ENCODE measurements at places on chromosomes 6 and 20.

DNA sequence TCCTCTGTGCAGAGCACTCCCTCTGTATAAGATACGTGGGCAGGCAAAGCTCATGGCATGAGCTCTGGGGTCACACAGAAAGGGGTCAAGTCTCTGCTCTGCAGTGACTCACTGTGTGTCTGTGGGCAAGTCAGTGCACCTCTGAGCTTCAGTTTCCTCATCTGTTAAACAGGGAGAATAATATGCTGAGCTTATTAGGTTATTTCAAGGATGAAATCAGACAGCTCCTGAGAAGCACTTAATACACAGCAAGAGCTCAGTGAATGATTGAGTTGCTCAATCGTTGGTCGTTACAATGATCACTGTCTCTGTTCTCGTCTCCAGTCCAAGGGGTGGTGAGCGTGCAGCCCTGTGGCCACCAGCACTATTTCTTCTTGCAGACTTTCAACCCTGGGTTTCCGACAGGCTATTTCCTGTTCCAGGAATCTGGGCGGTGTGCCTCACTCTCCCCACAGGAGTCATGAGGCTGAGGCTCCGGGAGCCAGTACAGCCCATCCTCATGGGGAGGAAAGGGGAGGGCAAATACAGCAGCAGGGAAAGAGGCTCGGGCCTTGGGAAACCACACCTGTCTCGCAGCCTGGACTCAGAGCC lies 28.9 kb downstream of the KIAA1755 start:
- DNase-seq: no peak

DNA sequence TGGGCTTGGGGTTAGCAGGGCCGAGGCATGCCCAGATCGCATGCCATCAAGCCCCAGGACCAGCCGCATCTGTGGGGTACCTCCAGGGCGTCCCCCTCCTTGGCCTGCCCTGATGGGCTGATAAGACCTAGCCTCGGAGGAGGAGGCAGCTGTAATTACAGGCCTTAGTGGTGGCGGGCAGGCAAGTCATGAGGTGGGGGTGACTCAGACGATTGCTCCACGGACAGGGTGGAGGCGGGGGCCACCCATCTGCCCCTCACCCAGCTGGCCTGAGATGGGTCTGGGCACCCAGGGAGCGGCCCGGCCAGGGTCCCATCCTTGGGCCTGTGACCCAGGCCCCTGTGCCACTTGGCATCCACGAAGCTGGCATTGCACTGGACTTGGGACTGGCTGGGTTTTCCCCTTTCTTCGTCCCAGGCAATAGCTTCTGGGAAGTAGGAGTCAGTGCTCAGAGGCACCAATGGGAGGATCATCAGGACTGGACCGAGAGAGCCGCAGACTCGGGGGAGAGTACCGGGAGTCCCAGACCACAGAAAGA lies 57.5 kb downstream of the CEBPB start:
- DNase-seq: no peak

DNA sequence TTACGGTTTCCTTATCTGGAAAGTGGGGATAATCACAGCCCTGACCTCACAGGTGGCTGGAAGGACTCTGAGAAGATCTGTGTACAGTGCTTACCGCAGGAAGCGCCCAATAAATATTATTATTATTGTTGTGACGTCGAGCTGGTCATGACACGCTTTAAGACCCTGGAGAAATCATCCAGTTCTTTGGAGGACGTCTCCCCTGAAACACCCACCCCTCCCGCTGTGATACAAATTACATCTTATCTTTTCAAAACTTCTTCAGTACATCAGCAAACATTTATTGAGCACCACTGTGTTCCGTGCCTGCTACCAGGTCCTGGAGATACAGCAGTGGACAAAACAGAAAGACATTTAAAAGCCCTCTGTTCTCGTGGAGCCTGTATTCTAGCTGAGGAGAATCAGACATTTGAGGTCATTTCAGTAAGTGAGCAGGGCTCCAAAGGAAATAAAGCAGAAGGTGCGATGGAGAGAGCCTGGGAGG lies 118.7 kb downstream of the CEBPB start:
- no peak for DNase-seq

- DNase-seq: no peak
Observed at GRCh38 chr20:19761326-19761725, 3.3 kb downstream of the RIN2 start.

DNA sequence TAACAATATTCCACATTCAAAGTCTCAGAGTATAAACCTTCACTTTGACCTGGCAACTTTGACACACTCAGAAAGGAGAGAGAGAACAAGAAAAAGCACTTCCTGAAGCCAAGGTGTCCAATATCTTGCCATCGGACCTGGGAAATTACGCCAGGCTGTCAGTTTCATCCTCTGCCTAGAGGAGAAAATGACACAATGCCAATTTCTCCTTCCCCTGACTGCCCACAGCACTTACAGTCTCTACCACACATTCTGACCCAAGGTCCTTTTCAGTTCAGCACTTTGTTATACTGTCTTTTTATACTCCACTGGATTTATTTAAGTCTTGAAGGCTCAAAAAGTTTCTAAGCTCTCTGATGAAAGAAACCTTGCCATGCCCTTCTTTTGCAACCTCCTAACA lies 250.4 kb downstream of the GMPR start:
- DNase-seq: no peak

- no peak for DNase-seq
Observed at GRCh38 chr6:9985481-9985880, 429.4 kb downstream of the TFAP2A start.

Measured in spinal cord (tissue), 10 donors.